ENCODE measurements at places on chromosomes 11 and 22.

DNA sequence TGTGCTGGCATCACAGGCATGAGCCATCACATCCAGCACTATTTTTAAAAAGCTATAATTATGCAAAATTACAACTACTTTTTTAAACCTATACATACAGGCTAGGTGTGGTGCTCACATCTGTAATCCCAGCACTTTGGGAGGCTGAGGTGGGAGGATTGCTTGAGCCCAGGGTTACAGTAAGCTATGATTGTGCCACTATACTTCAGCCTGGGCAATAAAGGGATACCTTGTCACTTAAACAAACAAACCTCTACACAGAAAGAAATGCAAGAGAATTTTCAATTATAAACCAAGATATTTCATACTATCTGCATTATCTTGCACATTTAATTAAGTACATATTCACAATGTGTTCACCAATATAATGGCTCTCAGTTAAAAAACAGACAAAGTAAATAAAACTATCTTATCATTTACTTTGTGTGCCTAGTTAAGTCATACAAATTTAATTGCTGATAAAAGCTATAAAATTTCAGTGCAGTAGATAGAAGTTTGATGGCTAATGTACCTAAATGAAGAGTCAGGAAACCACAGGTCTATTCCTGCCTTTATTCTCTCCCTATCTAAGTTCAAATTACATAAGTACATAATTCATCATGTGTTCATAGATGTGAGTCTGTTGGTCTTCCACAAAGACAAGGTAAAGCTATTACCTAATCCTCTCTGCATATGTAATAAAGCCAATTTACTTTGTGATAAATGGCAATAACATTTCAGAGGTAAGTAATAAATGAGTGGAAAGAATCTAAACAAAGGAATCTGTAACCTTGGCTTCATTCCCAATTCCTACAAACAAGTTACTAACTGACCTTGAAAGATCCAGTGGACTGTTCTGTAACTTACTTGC lies 9.0 kb upstream of the RDX start:
- DNase-seq = no peak

- DNase-seq = no peak
These were observed 414.2 kb downstream of the SOX6 start for GRCh38 chr11:15942126-15942525.

GRCh38 chr11:123085497-123085896 lies 23.6 kb upstream of the HSPA8 start:
- DNase-seq = no peak

- no peak for DNase-seq
These were observed 619.1 kb downstream of the METTL15 start for GRCh38 chr11:28727254-28727653.

GRCh38 chr11:115077740-115078139 lies 399.4 kb downstream of the NXPE2 start:
- no peak for DNase-seq

DNA sequence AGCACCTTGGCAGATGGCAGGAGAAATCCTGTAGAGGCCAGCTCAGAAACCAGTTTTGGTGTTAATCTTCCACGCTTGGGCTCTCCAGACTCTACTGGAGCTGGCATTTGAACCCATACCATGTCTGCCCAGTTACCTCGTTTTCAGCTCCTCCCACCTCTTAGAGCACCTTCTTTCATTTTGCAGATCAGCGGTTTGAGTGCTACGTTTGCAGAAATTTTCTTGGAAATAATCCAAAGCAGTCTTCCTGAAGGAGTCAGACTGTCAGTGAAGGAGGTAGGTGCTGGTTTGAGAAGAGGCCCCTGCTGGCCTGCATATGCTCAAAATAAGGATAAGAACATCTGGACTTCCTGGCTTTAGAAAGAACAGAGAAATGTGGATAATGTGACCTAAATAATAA lies 13.7 kb downstream of the COA4 start:
- no peak for DNase-seq

- DNase-seq = no peak
These were observed 15.8 kb upstream of the ELFN2 start for GRCh38 chr22:37443086-37443485.

GRCh38 chr11:43504316-43504950 lies 145.7 kb downstream of the TTC17 start:
- no peak for DNase-seq

- no peak for DNase-seq
These were observed 144.6 kb upstream of the PITPNB start for GRCh38 chr22:28063656-28064055.

DNA sequence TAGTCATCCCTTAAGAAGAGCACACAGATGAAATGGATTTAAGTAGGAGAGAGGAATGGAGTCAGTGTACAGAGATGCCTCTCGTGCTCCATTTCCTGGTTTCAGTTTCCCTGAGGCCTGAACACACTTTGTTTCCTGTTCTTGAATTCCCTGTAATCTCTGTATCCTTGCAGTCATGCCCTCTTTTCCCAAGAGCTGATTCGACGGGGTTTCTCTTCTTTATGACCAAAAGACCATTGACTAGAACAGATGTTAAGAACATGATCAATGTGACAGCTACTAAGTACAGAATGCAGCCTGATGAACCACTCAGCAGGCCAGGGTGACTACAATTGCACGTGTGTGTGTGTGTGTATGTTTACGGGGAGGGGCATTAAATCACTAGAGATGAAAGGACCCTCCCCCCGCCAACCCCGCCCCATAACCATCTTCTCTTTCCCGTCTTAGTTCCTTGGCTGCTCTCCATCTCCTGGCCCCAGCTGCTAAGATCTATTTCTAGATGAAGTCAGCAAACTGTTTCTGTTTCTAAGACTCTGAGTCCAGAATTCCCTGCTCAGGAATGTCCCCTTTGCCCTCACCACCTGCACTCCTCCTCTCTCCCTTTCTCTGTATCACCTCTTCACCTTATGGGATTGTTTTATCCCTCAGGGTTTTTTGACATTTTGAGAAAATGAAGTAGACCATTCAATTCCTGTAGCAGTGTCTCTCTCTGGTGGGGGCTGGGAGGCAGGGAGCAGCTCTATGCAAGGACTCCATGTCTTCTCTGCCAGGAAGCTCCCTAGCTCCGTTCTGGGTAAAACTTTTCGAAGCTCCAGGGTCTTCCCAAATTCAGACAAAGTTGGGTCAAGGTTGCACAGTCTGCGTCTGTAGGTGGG lies 26.0 kb downstream of the SLC22A6 start:
- no peak for DNase-seq

DNA sequence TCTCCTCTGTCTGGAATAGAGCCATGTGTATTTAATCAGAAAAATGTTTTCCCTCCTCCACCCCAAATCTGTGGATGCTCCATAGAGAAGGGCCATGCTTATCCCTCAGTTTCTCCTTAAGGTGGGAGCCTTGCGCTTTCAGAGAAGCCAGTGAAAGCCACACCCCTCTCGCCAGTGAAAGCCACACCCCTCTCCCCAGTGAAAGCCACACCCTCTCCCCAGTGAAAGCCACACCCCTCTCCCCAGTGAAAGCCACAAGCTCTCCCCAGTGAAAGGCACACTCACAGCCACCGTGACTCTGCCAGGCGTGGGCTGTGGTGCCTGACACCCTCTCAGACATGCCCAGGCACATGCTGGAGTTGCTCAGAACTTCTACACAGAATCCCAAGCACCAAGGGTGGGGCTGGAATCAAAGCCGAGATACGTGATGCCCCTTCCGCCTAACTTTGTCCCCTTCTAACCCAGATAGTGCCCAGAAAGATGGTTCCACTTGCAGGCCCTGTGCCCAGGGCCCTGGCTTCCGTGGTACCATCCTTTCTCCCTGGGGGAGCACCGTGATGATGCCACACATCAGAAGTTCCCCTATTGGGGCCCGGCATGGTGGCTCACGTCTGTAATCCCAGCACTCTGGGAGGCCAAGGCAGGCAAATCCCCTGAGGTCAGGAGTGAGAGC lies 16.5 kb upstream of the PRR5 start:
- peak; percentile 60 for DNase-seq

DNA sequence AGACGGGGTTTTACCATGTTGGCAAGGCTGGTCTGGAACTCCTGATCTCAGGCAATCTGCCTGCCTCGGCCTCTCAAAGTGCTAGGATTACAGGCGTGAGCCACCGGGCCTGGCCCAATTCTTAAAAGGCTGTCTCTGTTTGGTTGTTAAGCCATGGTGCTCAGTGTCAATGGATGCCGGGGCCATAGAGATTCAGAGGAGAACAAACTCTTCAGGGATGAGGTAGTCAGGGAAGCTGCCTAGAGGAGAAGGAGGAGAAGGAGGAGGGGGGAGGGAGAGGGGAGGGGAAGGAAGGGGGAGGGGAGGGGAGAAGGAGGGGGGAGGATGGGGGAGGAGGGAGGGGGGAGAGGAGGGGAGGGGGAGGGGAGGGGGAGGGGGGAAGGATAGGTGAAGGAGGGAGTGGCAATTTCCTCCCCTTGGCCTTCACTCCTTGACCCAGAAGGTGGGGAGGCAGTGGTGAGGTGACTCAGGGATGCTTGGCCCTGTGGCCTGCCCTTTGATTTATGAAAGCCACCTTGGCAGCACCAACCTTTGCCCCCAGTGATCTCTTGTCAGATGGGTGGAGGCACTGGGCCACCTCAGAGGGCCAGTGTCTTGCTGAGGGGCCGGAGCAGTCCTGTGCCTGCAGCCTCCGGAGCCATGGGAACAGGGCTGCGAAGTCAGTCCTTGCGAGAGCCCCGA lies at the start of gene C11orf86:
Gene C11orf86 (plus strand): TSS at position 581 of the 681 bp plus-strand sequence. CDS start 59 bp downstream, at position 640.
- DNase-seq = no peak

GRCh38 chr11:112770033-112770432 lies 191.2 kb upstream of the NCAM1 start:
- DNase-seq = no peak

DNA sequence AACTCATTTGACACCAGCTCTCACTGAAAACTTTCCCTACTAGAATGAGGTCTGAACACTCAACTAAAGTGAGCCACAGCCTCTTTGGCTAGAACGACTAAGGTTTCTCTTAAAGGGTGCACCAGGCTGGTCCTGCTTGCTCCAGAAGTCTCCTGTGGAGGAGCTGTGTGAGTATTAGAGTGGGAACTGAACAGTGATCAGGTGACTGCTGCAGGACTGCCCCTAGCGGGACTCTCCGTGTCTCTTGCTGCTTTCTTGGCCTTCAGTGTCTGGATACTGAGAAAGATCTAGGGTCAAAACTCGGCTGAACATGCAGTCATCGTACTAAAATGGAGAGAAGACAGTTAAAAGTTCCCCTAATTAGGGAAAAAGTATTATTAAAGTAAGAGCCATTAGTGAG lies 34.6 kb downstream of the FAM118A start:
- no peak for DNase-seq

- no peak for DNase-seq
These were observed 34.8 kb downstream of the BARX2 start for GRCh38 chr11:129410395-129410960.

- no peak for DNase-seq
These were observed 1.7 kb upstream of the PARVA start for GRCh38 chr11:12375720-12376119.

GRCh38 chr11:16871368-16871767 lies 132.9 kb downstream of the C11orf58 start:
- DNase-seq = no peak

DNA sequence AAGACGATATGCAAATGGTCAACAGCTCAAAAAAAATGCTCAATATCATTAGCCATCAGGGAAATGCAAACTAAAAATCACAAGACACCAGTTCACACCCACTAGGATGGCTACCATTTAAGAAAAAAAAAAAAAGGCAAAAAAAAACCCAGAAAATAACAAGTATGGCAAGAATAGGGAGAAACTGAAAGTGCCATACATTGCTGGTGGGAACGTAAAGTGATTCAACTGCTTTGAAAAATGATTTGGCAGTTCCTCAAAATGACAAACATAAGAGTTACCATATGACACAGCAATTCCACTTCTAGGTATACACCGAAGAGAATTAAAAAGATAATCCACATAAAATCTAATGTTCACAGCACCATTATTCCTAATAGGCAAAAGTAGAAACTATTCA lies 47.5 kb downstream of the PICALM start:
- DNase-seq = no peak

- no peak for DNase-seq
These were observed 392.9 kb downstream of the TBC1D22A start for GRCh38 chr22:47155131-47155885.

DNA sequence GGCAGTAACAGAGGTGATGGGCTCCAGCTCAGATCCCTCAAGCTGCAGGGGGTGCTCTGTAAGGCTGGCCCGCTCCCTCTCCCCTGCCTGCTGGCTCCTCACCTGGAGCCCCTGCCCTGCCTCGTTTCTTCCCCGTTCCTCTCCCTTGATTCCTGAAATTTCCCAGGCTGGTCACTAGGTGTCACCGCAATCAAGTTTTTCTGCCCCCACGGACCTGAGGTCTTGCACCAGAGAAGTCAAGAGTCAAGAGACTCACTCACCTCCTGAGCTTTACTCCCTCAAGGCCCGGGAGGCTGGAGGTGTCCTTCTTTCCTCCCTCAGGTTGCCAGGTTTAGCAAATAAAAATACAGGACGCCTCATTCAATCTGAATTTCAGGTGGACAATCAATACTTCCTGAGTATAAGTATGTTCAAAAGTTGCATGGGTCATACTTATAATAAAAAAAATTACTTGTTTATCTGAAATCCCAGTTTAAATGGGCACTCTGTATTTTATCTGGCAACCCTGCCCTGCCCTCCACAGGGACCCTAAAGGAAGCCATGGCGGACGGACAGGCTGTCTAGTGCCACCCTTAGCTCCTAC lies 69.2 kb downstream of the SCUBE1 start:
- DNase-seq = no peak

DNA sequence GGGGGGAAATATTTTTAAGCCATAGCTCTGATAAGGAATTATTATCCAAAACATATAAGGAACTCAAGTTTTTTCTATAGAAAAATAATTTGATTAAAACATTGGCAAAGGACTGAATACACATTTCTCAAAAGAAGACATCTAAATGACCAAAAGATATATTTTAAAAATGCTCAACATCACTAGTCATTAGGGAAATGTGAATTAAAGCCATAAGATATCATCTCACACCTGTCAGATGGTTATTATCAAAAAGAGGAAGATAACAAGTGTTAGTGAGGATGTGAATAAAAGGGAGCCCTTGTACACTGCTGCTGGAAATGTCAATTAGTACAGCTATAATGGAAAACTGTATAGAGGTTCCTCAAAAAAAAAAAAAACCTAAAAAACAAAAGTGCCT lies 425.0 kb downstream of the DYNC2H1 start:
- DNase-seq = no peak

- DNase-seq = no peak
These were observed 114.5 kb downstream of the MAML2 start for GRCh38 chr11:96228473-96228891.

DNA sequence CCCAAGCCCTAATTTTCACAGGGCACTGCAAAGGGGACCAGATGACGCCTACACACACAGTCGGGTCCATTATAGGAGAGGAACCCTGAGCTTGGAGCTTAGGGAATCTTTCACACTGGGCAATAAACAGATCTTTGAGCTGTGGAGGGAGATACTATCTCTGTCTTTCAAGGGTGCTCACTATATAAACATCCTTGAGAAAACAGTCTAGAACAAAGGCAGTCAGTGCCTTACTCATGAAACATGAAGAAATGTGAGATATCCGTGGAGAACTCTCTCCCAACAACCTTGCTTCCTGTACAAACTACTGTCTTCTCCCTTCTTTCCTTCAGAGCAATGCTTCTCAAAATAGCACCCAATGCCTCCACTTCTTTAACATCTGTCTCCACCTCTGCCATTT lies 109.0 kb upstream of the APOA1 start:
- DNase-seq = no peak

GRCh38 chr11:66328302-66329144 lies 7.7 kb downstream of the RIN1 start:
- DNase-seq = peak; percentile 62

All from stimulated activated CD8-positive, alpha-beta memory T cell treated with anti-CD3 and anti-CD28 coated beads, Interleukin-2, amount 100 ng/mL, for 1 hour (primary cell).